ENCODE measurements at places on chromosomes 12 and 14. TPM values are rescaled to one million over a fixed set of nuclear protein-coding genes. Genes with fewer than 3 reads are reported as not detected.

GRCh38 chr12:130146176-130146931 lies 15.9 kb upstream of the FZD10 start:
- no peak for DNase-seq

GRCh38 chr14:20986811-20987210 lies 3.0 kb upstream of the METTL17 start:
- peak; percentile 99 for DNase-seq

GRCh38 chr14:79598339-79598738 lies 613.0 kb downstream of the DIO2 start:
- no peak for DNase-seq

The FGD4 gene
- total RNA-seq, result 22.9 TPM

DNA sequence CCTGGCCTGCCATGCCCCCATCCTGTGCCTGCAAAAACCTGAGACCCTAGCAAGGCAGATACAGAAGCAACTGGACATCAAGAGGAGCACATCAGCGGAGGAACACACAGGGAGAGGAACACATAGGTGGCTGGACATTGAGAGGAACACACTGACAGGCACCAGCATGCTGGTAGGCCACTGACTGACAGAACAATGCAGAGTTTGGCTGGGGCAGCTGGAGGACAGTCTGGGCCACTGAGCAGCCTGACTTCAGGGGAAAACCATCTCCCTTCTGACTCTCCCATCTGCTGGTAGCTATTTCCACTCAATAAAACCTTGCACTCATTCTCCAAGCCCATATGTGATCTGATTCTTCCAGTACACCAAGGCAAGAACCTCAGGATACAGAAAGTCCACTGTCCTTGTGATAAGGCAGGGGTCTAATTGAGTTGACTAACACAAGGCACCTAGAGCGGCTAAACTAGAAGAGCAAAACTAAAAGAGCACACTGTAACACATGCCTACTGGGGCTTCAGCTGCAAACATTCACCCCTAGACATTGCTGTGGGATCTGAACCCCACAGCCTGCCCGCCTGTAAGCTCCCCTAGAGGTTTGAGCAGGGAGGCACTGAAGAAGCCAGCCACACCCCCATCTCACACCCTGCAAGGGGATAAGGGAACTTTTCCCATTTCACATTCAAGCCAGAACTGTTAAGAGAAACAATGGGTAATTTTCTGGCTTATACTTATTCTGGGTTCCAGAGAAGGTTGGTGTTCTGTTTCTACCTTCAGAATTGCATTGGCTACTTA lies 22.1 kb downstream of the CLECL1 start:
- no peak for DNase-seq

GRCh38 chr14:50417853-50418252 lies 21.2 kb upstream of the CDKL1 start:
- no peak for DNase-seq

The RNASE3 gene
- total RNA-seq, result not detected

The SERPINA12 gene
- not detected for total RNA-seq

- no peak for DNase-seq
Observed at GRCh38 chr12:108327621-108328344, 11.3 kb downstream of the CMKLR1 start.

GRCh38 chr12:45581112-45581511 lies 148.4 kb upstream of the ARID2 start:
- peak; percentile 25 for DNase-seq

The FOXG1 gene
- not detected for total RNA-seq

DNA sequence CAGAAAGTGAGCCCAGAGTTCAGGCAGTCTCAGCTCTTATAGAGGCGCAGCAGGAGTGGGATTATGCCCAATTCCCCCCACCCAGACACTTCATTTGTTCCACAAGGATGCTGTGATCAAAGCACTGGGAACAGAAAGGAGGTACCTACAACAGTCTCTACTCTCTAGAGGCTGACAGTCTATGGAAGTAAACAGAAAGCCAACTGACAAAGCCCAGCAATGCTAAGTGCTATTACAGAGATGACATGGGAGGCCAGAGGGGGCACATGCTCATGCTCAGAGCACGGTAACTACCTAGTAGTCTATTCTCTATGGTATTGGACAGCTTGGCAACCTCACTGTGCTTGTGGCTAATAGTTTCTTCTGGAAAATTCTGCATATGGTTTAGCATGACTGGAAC lies 85.9 kb downstream of the STXBP6 start:
- no peak for DNase-seq

DNA sequence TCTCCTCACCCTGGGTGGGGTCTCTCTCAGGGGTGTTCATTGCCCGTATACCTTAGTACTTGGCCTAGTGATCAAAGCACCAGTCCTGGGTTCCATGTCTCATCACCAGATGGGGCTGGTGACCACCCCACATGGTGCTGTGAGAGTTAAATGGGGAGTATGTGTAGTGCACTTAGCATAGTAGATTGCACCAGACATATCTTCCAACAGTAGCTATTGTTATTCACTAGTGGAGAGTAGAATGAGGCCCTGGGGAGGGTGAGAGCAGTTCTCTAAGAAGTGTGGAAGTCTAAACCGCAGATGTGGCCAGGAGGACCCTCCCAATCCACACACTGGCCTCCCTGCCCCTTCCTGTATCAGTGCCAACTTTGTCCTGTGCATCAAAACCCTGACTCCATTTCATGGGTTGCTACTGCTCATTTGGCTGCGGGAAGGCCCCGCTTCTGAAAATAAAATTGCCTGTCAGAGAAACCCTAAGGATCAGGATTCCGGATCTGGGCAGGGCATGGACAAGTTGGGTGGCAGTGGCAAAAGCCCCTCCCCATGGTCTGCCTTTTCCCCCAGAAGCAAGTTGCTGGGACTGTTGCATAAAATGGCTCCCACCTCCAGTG lies 4.4 kb downstream of the CD9 start:
- DNase-seq, result no peak

The DEPDC4 gene
- 2.1 TPM for total RNA-seq

The TUBA1B gene
- 317 TPM for total RNA-seq

The BEGAIN gene
- total RNA-seq, result 1.1 TPM

DNA sequence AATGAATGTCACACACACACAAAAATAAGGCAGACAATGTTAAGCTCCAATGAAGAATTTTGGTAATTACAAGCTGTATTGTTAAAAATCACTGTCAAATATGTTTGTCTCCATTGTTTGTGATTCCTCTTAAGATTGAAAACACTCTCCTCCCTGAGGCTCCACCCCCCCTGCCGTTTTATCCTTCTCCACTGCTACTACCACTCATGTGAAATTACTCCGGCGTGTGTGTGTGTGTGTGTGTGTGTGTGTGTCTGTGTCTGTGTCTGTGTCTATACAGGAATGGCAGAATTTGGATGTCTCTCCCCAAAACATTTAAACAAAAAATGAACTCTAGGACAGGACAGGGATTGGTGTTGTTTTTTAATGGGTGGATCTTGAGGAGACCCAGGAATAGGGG lies 365.1 kb upstream of the DIO2 start:
- no peak for DNase-seq

DNA sequence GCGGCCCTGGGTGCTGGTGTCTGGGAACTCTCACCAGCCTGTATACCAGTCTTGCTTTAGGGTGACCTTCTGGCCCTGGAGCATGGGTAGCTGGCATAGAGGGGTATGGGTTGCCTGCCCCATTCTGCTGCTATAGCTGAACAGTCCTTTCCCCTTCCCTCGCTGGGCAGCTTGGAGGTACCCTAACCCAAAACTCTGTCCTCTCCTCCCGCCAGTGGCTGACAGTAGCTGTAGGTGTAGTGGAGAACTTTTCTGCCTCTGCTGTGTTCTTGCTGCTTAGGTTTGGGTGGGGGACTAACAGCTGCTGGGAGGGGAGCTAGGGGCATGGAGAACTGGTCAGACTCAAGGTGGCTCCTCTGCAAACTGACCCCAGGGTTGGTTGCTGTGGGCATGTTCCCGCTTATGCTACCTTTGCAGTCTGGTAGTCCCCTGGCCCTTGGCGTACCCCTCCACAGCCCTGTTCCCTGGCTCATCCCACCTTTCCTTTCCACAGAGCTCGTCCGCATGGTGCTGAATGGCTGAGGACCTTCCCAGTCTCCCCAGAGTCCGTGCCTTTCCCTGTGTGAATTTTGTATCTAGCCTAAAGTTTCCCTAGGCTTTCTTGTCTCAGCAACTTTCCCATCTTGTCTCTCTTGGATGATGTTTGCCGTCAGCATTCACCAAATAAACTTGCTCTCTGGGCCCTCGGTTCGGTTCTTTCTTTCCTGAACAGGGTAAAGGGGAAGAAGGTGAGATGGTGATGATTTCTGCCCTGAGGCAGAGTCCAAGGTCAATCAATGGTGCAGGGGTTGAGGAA lies 2.9 kb downstream of the MYL6 start:
- no peak for DNase-seq

The CHGA gene
- total RNA-seq, result not detected

GRCh38 chr12:26939953-26940352 lies 1.7 kb downstream of the FGFR1OP2 start:
- no peak for DNase-seq

The SLC6A12 gene
- total RNA-seq, result not detected

The CLEC2B gene
- total RNA-seq, result 3.9 TPM

DNA sequence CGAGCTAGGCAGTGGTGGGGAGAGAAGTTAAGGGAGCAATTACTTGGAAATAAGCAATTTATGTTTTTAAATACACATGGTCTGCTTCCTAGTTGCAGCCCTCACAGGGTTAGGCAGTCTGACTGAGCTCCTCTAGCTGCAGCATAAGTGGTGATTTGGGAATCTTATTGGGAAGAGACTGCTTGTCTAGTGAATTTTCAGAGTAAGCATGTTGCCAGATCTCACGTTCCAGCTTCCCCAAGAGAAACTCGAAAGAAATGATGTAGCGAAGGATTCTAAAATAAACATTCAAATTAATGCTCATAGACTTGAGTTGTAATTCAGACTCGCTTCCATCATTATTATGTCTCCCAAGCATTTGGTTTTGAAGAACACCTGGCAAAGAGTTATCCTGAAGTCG lies 440.2 kb downstream of the ATP23 start:
- no peak for DNase-seq

DNA sequence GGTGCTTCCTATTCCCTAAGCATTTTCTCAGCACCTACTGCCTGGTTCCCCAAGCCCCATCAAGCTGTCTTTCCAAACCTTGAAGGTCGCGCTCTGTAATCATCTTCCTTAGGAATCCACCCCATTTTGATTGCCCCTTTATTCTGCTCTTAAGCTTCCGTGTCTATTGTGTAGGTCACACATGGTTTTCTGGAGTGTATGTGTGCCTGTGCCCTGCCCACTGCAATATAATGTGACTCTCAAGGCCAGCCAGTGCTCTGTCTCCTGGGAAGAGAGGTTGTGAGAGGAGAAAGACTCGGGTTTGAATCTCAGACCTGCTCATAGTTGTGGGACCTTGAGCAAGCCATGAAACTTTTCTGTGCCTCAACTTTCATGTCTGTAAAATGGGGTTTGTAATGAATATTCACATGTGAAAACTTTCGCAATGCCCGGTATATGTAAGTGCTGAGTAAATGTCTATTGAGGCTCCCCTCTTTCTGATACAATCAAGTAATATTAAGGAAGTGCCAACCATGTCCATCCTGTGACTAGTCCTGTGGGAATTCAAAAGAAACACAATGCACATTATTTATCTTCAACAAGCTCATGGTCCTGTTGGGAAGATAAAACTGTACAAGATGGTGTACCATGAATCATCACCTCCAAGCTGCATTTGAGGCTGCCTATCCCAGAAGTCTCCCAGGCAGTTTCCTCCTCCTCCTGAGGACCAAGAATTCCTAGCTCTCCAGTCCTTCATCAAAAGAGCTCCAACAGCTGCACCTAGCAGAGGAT lies 774 bp upstream of the KRT75 start:
- DNase-seq, result peak; percentile 89

The RHOJ gene
- not detected for total RNA-seq

- DNase-seq, result no peak
Observed at GRCh38 chr14:63764103-63764502, 36.2 kb upstream of the SGPP1 start.

The STAC3 gene
- 0.26 TPM for total RNA-seq

GRCh38 chr12:21483531-21483930 lies 17.9 kb downstream of the RECQL start:
- no peak for DNase-seq

DNA sequence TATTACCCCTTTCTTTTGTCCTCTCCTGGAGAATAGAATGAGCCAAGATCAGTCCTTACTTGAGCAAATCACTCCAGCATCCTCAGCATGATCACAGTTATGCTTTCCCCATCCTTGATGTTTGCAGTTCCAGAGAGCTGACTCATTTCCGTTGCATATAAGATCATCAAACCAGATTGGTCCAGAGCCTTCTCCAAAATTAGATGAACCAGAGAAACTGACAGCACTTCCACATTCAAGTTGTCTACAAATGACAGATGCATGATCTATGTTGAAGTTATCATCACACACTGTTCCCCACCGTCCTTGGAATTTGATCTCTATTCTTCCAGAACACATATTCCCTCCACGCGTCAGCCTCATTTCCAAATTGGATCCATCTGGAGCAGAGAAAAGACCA lies 4.8 kb downstream of the CD163 start:
- no peak for DNase-seq

GRCh38 chr14:78164226-78164853 lies 5.8 kb upstream of the NRXN3 start:
- DNase-seq, result peak; percentile 42

DNA sequence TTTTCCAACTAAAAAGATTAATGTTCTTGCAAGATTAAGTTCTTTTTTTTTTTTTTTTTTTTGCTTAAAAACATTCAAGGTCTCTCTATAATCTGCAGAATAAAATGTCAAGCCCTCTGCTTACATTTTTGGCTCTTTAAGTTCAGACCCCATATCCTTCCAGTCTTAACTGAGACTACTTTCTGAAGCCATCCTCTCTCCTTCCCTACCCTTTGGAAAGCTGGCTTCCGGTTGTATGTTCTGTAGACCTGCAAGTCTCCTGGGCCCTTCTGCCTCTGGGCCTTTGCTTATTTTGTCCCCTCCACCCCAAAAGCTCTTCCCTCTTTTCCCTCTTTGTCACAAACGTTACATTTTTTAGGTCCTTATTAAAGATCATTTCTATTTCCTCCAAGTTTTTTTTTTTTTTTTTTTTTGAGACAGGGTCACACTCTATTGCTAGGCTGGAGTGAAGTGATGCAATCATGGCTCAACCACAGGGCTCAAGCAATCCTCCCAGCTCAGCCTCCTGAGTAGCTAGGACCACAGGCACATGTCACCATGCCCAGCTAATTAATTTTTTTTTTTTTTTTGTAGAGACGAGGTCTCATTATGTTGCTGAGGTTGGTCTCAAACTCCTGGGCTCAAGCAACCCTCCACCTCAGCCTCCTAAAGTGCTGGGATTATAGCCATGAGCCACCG lies 46.5 kb downstream of the PTPRB start:
- no peak for DNase-seq

DNA sequence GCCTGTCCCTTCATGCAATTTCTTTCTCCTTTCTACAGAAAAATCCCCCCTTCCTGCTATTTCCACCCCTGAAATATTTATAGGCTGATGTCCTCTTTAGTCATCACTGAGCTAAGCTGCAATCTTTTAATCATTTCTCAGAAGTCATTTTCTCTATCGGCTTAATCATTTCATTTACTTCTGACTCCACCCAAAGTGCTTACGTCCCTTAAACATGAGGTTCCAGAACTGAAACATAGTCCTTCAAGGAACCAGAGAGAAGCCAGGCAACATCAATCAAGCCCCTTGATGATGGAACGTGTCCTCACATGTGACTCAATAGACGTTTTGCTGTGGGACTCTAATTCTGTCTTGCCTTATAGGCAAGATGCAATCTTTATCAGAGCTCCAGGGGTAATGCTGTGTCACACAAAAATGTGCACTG lies 148.7 kb upstream of the KRR1 start:
- peak; percentile 99 for DNase-seq

- no peak for DNase-seq
Observed at GRCh38 chr14:71206123-71206522, 298.9 kb downstream of the PCNX1 start.

The VDR gene
- 3.4 TPM for total RNA-seq
